Stimulated activated CD8-positive, alpha-beta memory T cell treated with anti-CD3 and anti-CD28 coated beads, Interleukin-7, amount 100 ng/mL, for 1 hour (primary cell): ENCODE measurements at places on chromosomes 7 and 10.

GRCh38 chr10:6917125-6917524, 337.0 kb upstream of the PRKCQ start:
- DNase-seq: no peak

DNA sequence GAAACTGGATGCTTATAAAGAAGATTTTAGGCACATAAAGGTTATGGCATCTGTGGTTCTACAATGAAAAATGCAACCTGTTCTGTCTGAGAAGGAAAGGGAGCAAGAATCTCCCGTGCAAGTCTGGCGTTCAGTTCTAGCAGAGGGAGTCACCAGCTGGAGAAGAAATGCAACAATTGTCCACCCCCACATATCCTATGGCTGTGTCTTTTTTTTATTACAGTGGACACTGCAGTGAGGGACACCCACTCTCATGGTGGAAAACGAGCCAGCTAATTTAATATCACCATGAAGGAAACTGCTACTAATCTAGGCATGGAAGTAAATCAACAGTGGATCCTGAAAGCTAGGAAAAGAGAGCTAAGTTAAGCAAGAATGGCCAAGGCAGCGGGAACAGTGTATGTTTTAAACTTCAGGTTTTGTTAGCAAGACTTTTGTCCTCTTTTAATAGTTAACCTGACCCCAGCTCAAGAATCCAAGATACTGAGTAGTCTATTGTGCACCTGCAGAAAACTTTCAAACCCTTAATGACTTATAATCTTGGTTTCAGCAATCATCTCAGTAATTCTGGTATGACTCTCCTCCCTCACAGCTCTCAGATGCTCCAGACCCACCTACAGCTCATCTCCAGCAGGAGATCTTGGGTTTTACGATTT, 149.3 kb downstream of the FGFR2 start:
- no peak for DNase-seq

DNA sequence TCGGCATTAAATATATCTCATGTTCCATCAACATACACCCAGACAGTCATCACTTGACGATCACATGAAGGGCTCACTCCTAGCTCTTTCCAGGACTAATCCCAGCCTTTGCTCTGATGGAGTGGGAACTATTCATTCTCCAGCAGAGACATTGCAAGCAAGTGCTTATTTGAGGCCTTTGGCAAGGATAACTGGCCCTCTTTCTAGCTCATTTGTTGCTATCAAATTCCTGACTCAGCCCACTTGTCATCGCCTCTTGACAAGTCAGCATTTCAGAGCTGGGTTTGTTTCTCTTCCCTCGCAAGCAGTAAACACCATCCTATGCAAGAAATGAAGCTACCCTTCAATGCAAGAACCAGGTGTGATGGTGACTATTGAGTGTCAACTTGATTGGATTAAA, 1165.7 kb upstream of the AUTS2 start:
- no peak for DNase-seq

DNA sequence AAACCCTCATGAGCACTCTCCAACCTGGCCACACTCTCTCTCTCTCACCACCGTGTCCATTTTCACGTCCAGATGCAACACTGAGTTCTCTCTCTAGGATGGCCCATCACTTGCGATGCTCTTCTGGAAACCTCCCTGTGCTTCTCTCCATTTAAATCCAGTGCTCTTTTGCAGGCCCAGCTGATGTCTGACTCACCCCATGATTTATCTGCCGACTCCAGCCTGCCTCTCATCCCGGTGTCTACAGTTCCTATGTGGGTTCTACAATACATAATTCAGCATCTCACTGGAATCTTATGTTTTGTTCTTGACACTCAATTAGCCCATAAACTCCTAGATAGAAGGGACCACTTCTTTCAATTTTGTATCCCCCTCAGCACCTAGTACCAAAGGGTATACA, 5.0 kb downstream of the TPK1 start:
- DNase-seq: no peak

DNA sequence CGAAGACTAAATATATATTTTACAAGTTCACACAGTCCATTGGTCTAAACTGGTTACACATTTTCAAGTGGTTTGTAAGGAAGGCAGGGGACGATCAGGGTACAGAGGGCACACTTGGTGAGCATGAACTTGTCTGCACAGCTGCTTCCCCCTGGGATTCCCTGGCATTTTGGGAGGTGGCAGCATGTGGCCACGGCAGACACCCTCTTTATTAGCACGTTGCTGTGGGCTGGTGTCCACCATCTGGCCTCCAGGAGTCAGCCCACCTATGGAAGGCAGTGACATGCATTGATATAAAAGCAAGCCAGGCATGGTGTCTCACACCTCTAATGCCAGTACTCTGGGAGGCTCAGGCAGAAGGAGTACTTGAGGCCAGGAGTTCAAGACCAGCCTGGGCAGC, 350.2 kb downstream of the TYW1 start:
- DNase-seq: no peak

DNA sequence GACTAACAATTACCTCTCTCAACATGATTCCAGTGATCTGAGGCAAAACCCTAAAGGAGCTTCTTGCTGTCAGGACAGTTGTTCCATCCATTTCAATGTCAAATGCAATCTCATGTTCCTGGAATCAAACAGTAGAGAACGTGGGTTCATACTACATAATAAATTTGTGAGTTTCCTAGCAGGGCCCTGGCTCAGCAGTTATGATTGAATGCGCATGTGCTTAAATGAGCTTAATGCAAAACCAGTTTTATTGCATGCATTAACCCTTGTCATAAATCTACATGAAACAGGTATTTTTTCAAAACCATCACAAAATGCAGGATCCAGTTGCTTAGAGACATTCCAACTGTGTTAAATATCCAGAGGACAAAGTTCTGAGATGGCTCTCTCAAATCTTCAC, 225.4 kb upstream of the TMEM72 start:
- no peak for DNase-seq

DNA sequence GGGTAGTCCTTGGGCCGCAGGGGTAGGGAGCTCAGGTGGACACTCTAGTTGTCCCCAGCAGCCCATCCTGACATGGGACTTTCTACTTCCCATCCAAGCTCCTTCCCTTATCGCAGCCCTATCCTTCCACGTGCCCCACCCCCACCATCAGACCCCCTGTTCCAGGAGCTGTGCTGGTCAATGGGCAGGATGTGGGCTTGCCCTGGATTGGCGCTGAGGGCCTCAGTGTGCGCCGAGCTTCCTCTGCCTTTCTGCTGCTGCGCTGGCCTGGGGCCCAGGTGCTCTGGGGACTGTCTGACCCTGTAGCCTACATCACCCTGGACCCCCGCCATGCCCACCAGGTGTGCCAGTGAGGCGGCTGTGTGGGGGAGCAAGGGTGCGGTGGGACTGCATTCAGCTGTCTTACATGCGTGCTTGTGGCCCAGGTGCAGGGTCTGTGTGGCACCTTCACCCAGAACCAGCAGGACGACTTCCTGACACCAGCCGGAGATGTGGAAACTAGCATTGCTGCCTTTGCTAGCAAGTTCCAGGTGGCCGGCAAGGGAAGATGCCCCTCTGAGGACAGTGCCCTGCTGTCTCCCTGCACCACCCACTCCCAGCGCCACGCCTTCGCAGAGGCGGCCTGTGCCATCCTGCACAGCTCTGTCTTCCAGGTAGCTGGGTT, 9.4 kb upstream of the ZNF467 start:
- DNase-seq: no peak

DNA sequence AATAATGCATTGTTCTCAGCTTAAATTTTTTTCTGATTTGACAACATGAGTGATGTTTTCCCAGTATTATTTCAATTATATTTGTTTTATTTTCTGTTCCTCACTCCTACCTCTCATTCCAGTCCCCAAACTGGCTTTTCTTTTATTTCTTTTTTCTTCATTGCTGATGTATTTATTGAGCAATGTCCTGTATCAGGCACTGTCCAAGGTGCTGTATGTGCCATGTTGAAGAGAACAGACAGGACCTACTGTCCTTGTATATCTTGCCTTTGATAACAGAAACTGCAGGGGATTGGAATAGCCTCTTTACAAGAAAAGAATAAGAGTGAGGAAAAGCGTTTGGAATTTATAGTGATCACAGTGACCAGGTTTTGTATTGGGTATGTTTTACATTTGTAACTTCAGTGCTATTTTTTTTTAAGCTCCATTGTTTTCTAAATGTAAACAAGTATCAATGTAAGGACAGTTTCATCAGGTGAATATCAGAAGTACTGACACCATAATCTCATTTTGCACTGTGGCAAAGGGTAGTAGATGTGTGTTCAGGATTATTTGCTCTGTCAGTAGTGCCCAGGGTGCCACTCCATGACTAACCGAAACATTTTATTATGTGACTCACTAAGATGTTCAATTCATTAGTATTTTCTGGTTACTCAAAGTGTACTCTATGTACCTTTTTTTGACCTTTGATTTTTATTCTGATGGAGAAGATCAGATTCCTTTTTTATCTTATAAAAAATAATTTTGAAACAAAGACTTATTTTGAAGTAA, 15.6 kb upstream of the CLDN12 start:
- DNase-seq: no peak

GRCh38 chr10:79029478-79030390, 39.0 kb upstream of the ZMIZ1 start:
- DNase-seq: no peak

DNA sequence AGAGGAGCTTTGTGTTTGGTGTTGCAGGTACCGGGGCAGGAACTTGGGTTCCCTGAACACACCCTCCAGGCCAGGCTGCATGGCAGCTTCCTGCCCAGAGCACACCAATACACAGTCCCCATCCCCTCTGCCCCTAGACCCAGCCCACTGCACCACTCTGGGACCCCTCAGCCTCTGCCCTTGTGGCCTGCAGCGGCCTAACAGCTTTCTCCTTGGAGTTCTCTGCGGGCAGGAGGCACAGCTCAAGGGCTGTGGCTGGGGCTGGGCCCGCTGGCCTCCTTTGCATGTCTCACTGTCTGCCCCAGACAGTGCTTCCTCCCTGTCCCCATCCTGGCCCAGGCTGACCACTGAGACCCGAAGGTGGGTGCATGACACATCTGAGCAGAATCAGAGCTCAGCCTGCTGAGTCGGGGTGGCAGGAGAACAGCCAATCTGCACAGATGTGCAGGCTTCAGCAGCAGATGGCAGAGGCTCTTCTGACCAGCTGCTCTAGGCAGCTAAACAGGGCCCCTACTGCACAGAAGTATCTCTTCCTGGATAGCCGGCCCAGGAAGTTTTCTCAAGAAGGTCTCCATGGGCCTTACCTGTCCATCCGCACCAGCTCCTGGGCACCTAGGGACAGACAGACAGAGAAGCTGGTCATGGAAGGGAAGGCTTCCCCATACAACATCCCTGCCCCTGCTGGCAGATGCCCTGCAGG, 20.8 kb downstream of the VSIR start:
- no peak for DNase-seq

- no peak for DNase-seq
Observed at GRCh38 chr7:47444376-47445098, 137.4 kb downstream of the TNS3 start.

DNA sequence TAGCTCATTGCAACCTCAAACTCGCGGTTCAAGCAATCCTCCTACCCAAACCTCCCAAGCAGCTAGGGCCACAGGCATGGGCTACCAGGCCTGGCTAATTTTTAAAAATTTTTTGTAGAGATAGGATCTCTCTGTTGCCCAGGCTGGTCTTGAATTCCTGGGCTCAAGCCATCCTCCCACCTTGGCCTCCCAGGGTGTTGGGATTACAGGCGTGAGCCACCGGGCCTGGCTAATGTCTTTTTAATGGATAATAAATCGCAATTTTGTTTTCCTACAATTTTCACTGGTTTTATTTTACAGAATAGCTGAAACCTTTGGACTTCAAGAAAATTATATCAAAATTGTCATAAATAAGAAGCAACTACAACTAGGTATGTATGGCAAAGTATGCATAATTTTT, 10.9 kb downstream of the NUB1 start:
- DNase-seq: no peak

- no peak for DNase-seq
Observed at GRCh38 chr7:36787933-36788378, 63.7 kb upstream of the AOAH start.

- no peak for DNase-seq
Observed at GRCh38 chr10:127968659-127969058, 61.8 kb downstream of the PTPRE start.

DNA sequence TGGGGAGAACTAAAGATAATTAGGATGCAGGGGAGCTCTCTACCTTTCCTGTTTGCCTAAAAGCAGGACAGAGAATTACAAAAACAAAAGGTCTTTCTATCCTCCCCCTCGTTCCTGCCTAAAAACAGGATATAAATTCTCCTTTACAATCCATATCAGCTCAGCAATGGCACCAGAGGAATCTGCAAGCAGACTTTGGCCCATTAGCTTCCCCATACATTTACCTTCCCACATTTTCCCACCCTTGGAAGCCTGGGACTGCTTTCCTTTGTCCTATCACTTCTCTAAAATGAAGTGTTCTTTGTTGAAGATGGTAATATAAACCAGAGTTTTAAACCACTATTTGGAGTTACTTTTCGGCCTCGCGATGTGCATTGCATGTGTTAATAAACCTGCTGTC, 15.5 kb downstream of the SHTN1 start:
- DNase-seq: no peak

GRCh38 chr10:6220418-6221191, 17.9 kb downstream of the PFKFB3 start:
- DNase-seq: no peak

DNA sequence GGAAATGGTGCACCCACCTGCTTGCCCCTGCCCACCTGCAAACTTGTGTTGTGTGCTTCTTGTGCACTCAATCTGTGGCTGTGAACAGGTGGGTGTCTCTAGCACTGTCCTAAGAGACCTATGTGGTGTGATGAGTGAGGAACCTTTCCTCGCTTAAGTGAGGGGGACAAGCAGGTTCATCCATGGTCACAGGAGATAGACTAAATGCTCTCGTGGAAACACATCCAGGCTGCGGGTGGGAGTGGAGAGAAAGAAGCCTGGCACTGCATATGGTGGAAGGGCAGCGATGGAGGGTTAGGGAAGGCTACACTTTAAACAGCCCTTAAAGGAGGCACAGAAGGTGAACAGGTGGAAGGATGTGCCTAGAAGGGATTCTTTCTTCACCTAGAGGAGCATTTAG, 330.9 kb downstream of the CXCL12 start:
- DNase-seq: no peak

- no peak for DNase-seq
Observed at GRCh38 chr10:34862892-34863291, 47.8 kb upstream of the PARD3 start.

DNA sequence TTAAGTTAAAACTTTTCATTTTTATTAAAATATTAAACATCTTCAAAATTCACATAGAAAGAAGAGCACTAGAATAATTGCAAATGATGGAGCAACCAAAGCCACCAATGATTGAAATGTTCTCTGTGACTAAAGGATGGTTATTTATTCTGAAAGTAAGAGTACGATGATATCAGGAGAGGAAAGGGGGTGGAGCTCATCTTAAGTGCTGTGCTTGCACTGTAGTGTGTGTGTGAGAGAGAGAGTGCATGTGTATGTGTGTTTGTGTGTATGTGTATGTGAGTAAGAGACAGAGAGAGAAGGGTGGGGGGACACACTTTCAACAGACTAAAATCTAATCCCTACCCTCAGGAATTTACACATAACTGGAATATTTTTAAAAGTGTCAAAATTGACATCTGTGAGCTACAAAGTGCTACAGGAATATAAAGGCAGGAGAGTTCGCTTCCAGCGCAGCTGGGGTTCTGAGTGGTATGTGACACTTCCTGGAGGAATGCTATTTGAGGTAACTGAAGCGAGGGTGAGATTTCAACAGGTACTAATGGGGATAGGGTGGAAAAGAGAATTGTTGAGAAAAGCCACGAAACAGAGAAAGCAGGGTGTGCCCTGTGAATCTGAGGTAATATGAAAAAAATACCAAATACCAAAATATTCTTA, 57.2 kb upstream of the SMNDC1 start:
- DNase-seq: no peak

GRCh38 chr10:58833771-58834561, 321.3 kb downstream of the BICC1 start:
- DNase-seq: no peak
